ENCODE measurements at places on chromosomes 12 and 14. TPM values are rescaled to one million over a fixed set of nuclear protein-coding genes. Genes with fewer than 3 reads are reported as not detected.

ARID2 gene
- total RNA-seq, result 20.0 TPM

GRCh38 chr12:10018386-10018785 lies 8.0 kb downstream of the CLEC12B start:
- ATAC-seq, result peak; percentile 33

- ATAC-seq, result no peak
Observed at GRCh38 chr14:64688031-64688430, 16.2 kb upstream of the PLEKHG3 start.

GRCh38 chr12:65823513-65824375 lies 539 bp upstream of the HMGA2 start:
- peak; percentile 38 for ATAC-seq

- no peak for ATAC-seq
Observed at GRCh38 chr12:104458694-104459367, 2.1 kb downstream of the CHST11 start.

C12orf43 gene
- total RNA-seq, result 7.9 TPM

LTBP2 gene
- total RNA-seq, result 14.4 TPM

DNA sequence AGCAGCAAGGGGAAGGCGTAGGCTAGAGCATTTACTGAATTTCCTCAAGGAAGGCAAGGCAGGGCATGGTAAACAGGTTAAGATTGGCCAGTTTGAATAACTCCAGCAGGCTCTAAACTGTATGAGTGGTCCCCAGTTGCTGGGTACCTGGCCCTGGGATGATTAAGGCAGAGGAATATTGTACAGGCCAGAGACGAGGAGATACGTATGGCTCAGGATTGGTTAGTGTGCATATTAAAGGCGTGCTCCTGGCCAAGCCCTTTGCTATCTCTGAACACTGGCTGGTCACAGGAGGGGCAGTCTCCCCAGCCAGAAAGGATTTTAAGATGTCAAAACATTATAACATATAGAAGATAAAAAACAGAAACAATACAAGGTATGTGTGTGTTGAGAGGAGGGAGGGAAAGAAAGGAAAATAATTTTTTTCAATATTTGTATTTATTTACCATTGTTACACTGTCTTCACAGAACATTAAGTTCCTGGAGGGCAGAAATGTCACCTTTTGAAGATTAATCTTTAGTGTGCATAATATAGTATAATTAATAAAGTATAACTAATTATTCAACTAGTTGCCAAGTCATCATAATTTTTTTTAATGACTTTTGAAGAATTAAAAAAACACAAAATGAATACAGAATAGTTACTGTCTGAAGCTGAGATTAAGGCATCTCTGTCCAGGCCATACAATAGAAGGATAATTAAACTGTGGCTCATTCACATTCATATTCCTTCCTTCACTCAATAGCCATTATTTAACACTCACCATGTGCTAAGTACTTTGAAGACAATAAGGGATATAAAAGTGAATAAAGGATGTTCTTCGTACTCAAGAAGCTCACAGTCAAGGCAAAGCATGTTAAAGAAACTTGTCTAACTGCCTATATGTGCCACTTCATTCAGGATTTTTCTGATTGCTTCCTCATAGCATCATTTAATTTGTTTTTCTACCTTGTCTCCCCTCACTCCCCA lies 41.9 kb downstream of the DCP1B start:
- no peak for ATAC-seq

- no peak for ATAC-seq
Observed at GRCh38 chr12:116647813-116648212, 88.6 kb downstream of the MAP1LC3B2 start.

SRRM4 gene
- not detected for total RNA-seq

DNA sequence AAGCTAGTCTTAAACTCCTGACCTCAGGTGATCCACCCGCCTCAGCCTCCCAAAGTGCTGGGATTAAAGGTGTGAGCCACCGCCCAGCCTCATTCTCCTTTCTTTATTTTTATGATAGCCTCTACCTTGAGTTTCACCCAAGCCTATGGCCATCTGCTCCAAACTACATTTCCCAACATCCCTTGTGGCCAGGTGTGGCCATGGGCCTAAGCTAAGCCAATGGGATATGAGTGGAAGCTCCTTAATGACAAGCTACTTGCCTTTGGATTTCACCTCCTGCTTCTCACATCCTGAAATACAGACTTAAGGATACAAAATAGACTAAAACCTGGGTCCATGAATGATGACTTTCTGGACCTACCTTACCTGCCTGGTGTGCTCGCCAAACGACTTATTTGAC lies 46.2 kb downstream of the DPF3 start:
- no peak for ATAC-seq

IL26 gene
- not detected for total RNA-seq

Measured in esophagus mucosa (tissue), 1 donor.